Hepatocyte (in vitro differentiated cells): ENCODE measurements at places on chromosomes 12 and 14.

DNA sequence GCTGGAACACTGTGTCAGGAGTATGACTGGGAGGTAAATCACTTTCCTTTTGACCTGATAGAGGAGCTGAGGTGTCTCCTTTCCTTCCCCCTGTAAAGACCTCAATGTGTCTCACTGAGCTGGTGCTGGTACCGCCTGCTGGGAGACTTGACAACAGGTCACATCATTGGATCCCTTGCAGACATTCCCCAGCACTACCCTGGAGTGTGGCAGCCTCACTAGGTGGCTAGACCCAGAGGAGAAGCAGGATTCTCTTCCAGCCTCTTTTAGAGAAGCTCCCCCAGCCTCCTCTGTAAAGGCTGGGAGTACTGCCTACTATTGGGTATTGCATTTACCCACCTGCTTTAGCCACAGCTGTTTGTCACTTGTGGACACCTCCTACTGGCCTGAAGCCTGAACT lies 223.9 kb downstream of the ADGRD1 start:
- no peak for DNase-seq

GRCh38 chr14:92846162-92846897 lies 52.2 kb downstream of the GOLGA5 start:
- DNase-seq, result peak; percentile 16

GRCh38 chr12:19575337-19576243 lies 136.3 kb downstream of the AEBP2 start:
- peak; percentile 38 for DNase-seq

- DNase-seq, result peak; percentile 50
Measured at GRCh38 chr12:126033751-126034150, 968.5 kb downstream of the AACS start.

DNA sequence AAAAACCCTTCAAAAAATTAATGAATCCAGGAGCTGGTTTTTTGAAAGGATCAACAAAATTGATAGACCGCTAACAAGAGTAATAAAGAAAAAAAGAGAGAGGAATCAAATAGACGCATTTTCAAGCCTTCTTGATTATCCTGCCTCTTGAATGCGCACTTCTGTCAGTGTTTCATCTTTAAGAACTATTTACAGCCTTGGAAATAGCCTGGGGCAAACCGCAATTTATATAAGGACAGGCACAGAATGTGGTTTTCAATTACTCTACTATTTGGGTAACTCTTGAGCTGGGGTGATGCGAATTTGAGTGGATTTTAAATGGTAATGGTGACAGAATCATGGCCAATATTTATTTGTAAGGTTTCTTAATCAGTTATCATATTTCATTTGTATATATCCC lies 179.1 kb upstream of the OTX2 start:
- no peak for DNase-seq

- peak; percentile 53 for DNase-seq
Measured at GRCh38 chr12:93135286-93136239, 206.5 kb upstream of the EEA1 start.

DNA sequence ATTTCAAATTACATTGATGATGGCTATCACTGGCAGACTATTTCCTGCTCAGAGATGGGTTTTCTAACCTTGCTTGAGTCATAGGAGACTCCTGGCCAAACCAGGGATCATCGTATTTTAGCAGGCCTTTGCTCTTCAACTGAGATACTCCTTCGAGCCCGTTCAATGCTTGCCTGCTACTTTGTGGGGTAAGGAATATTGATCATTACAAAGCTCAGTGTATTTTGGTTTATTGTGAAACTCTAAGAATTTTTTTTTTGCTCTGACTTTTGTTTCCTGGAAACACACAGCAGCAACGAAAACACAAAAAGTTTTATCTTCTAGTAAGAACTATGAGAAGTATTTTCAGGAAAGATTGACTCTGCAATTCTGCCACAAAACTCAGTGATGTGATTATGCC lies 4.1 kb downstream of the GPRC5D start:
- no peak for DNase-seq
